Astrocyte of the spinal cord (primary cell): ENCODE measurements at places on chromosomes 2 and 18.
A peak's percentile ranks its signal among the peaks of the same experiment; 100 is the strongest.

DNA sequence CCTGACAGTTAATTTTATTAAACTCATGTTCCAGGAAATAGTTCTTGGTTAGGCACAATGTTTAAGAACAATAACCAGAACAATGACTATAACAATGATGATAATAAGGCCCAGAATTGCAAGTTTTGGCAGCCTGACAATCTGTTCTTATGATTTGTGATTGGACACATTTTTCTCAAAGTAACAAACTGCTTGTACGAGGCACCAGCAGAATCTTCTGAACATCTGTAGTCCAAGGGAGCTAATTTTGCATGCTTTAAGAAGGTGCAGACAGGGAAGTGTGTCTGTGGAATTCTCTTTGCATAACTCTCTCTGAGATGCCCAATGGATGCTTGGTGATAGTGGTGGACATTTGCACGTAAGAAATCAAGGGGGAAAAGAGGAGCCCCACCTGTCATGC is 709.3 kb downstream of the SLC4A3 start:
- DNase-seq, result no peak

- DNase-seq, result peak; percentile 14
Observed at GRCh38 chr2:131092458-131093005, 728 bp downstream of the FAM168B start.

DNA sequence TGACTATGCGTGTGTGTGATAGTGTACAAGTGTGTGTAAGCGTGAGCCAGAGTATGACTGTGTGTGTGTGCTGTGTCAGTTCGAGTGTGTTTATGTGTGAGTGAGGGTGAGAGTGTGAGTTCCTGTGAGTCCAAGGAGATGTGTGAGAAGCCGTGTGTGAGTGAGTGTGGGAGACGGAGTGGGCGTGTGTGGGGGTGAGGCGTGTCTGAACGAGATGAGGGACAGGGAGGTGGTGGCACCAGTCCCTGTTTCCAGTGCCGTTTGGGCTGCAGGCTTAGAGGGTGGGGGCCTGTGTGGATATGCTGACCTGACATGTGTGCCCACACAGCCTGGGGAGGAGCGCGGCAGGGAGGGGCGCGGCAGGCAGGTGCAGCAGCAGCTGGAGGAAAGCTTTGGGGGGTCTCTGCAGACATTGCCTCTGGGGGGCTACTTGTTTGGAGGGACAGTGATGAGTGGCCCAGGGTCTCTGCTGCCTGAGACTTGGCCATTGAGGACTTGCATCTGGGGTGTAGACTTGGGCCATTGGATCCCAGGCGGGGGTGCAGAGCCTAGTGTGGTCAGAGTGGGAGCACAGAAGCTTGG is 41.6 kb downstream of the GLI2 start:
- DNase-seq, result no peak

DNA sequence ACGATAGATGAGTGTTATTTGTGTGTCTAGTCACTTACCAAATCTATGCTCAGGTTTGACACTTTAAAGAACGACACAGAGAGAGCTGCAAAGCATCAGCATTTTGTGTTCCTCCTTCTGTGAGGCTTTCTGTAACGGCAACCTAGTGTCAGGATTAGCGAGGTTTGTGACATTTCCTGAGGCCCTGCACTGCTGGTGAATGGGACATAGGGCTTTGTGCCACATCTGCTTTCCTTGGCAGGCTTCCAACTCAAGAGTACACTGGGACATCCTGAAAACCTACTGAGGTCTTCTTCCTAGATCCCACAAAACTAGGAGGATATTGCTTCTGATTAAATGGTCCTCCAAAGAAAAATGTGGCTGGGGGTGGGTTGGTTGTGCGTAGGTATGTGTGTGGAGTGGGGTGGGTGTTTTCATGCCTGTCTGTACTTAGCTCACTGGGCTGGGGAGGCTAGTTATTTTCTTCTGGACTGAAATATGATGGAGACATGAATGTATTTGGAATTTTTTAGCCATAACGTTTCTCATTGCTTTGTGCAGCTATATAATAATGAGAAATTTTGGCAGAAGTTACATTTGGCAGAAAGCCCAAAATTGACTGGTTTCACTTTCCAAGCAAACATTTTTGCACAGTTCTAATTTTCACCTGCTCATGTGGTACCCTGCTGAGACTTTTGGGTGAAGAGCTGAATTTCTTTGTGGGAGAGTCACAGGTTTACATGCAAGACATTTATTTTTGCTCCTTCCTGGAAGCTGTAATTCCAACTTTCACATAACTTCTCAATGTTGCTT is 308.4 kb downstream of the XIRP2 start:
- peak; percentile 83 for DNase-seq

GRCh38 chr2:45046786-45047185 is 37.5 kb upstream of the SIX2 start:
- peak; percentile 31 for DNase-seq

DNA sequence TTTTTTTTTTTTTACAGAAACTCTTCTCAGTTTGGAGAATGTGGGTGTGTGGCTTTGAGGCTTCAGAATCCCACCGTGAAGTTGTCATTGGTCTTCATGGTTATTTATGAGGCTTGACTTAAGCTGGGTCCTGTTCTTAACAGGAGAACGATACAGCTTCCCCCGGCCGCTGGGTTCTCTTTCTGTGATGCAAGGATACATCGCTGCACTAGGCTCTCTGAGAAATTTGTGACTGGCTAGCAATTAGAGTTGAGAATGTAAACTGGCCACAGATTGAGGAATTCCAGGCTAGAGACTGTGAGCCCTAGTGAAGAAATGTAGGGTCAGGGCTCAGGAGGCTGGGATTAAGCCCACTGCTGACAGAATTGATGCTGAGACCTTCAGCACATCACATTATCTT is 29.8 kb downstream of the MGAT5 start:
- no peak for DNase-seq

GRCh38 chr2:15059870-15060512 is 427.5 kb downstream of the LRATD1 start:
- DNase-seq, result no peak

DNA sequence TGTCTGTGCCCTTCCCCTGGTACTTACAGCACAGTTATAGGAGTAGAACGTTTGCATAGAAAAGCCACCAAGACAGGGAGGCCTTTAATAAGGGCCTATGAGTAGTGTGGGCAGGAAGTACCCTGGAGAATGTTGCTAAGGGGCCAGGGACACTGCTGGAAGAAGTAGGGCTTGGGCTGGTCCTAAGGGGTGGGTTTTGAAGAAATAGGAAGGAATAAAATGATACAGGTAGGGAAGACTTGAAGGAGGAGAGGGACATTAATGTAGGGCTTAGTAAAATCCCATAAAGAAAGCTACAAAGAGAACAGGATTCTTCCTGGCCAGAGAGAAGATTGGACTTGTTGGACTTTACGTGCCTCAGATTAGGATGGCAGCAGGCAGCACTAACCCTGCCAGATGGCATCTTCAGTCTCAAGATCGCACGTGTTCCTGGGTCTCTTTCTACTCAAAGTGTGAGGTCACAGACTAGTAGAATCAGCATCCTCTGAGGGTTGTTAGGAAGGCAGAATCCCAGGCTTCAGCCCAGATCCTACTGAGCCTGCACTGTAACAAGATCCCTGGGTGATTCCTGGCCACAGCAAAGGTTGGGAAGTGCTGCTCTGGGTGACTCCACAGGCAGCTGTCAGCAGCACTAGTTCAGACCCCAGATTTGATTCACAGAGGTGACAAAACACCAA is 39.2 kb downstream of the EPAS1 start:
- DNase-seq, result peak; percentile 51

DNA sequence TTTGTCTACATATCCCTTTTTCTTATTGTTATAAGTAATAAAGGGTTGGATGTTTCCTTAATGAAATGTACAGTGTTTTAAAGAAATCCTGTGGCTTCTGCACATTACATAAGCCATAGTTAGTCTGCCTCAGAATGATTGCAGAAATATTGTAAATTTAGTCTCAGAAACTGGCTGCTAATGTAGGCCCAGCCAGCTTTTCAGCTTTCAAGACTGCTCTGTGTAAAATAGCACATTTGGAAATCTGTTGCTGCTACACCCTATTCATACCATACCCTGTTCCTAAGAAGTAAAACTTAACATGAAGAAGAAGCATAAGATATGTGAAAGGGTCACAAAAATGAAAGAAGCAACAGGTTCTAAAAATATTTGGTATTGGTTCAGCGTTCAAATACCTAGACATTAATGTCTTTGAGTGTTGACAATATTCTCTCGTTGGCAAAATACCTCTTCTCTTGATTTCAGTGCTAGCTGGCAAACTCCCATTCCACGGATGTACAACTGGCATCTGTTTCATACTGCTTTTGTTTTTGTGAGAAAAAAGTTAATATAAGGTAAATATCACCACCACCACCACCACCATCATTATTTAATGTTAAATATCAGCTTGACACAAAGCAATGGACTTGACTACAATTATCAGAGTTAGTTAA is 19.2 kb upstream of the NCKAP1 start:
- no peak for DNase-seq

DNA sequence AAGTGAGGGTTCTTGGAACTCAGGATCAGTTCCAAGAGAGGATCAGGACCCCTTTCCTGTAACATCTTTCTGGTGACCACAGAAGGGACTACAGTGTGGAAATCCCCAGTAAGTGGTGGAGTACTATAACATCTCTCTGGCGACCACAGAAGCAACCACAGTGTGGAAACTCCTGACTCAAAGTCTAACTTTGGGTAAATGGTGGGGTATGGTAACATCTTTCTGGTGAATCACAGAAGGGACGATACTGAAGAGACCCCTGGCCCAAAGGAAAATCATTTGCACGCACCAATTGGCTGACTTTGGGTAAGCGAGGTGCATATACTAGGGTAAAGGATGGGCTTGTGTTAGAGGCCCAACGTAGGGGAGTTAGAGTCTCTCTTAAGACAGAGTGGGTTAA is 56.3 kb upstream of the GULP1 start:
- DNase-seq, result peak; percentile 5
